ENCODE measurements at places on chromosomes 16 and 17. TPM values are rescaled to one million over a fixed set of nuclear protein-coding genes. Genes with fewer than 3 reads are reported as not detected.

SKAP1 gene
- not detected for total RNA-seq

ATP2A3 gene
- 37.9 TPM for total RNA-seq

PHOSPHO1 gene
- not detected for total RNA-seq

HOXB4 gene
- 1.1 TPM for total RNA-seq

PRSS22 gene
- 1.7 TPM for total RNA-seq

G6PC3 gene
- total RNA-seq, result 12.7 TPM

KRTAP4-5 gene
- 19.2 TPM for total RNA-seq

CES1 gene
- total RNA-seq, result 3.1 TPM

PDXDC1 gene
- total RNA-seq, result 56.6 TPM

RAMP2 gene
- total RNA-seq, result 16.2 TPM

CDH8 gene
- not detected for total RNA-seq

CD300H gene
- total RNA-seq, result not detected

CACNA1H gene
- total RNA-seq, result 19.4 TPM

LITAFD gene
- total RNA-seq, result not detected

KCTD11 gene
- 50.1 TPM for total RNA-seq

CRYBA1 gene
- total RNA-seq, result not detected

RRN3 gene
- 24.9 TPM for total RNA-seq

KRT36 gene
- total RNA-seq, result 3.9 TPM

NTN3 gene
- total RNA-seq, result not detected

CHP2 gene
- total RNA-seq, result 102 TPM

PDILT gene
- total RNA-seq, result not detected

DPEP3 gene
- not detected for total RNA-seq

RPGRIP1L gene
- 4.7 TPM for total RNA-seq

PRR35 gene
- total RNA-seq, result not detected

NUPR1 gene
- 49.0 TPM for total RNA-seq

ABHD15 gene
- 11.0 TPM for total RNA-seq

TBX6 gene
- total RNA-seq, result 7.6 TPM

C16orf92 gene
- total RNA-seq, result not detected

AMZ2 gene
- 35.8 TPM for total RNA-seq

KRTAP3-2 gene
- not detected for total RNA-seq

CHTF18 gene
- 22.3 TPM for total RNA-seq

GPS2 gene
- 83.8 TPM for total RNA-seq

DNAH9 gene
- total RNA-seq, result 4.6 TPM

FOXL1 gene
- 0.23 TPM for total RNA-seq

AXIN2 gene
- 36.9 TPM for total RNA-seq

NPIPA7 gene
- 9.6 TPM for total RNA-seq

WSCD1 gene
- total RNA-seq, result 4.9 TPM

CDK5R1 gene
- 3.5 TPM for total RNA-seq

GABARAP gene
- 501 TPM for total RNA-seq

CACNG3 gene
- not detected for total RNA-seq

KRTAP2-3 gene
- total RNA-seq, result 10.8 TPM

KRT13 gene
- total RNA-seq, result not detected

DHX58 gene
- total RNA-seq, result 14.2 TPM

MAPT gene
- 6.5 TPM for total RNA-seq

ABCA10 gene
- total RNA-seq, result 18.2 TPM

LDHD gene
- total RNA-seq, result 14.8 TPM

RNF213 gene
- total RNA-seq, result 57.8 TPM

TOB1 gene
- 151 TPM for total RNA-seq

HBZ gene
- total RNA-seq, result not detected

RGS11 gene
- total RNA-seq, result 0.45 TPM

TPPP3 gene
- total RNA-seq, result 129 TPM

C16orf96 gene
- 0.15 TPM for total RNA-seq

RAB26 gene
- total RNA-seq, result 0.64 TPM

PPP1R1B gene
- 112 TPM for total RNA-seq

NPIPB6 gene
- 0.76 TPM for total RNA-seq

SMG6 gene
- total RNA-seq, result 39.1 TPM

SDR42E2 gene
- not detected for total RNA-seq

TSPAN10 gene
- 0.99 TPM for total RNA-seq

KRTAP9-8 gene
- 46.6 TPM for total RNA-seq
